ENCODE measurements at places on chromosomes 1 and 21. TPM values are rescaled to one million over a fixed set of nuclear protein-coding genes. Genes with fewer than 3 reads are reported as not detected.

GRCh38 chr1:111476761-111477309 is 3.1 kb downstream of the C1orf162 start:
- peaks cover 5% of the 10 kb centered on the region for H3K4me1 ChIP-seq
- no peak overlapping the region for H3K4me3 ChIP-seq
- no peak for DNase-seq
- no peaks in the 10 kb centered on the region for H3K36me3 ChIP-seq
- peak overlapping the region; percentile 24 for H3K27ac ChIP-seq

- no peaks in the 10 kb centered on the region for H3K36me3 ChIP-seq
- DNase-seq: no peak
- H3K4me3 ChIP-seq: no peak overlapping the region
- no peaks in the 10 kb centered on the region for H3K27me3 ChIP-seq
- H3K4me1 ChIP-seq: peaks cover 14% of the 10 kb centered on the region
- H3K27ac ChIP-seq: no peak overlapping the region
These were observed 64.4 kb downstream of the NTMT2 start for GRCh38 chr1:170210142-170210541.

DNA sequence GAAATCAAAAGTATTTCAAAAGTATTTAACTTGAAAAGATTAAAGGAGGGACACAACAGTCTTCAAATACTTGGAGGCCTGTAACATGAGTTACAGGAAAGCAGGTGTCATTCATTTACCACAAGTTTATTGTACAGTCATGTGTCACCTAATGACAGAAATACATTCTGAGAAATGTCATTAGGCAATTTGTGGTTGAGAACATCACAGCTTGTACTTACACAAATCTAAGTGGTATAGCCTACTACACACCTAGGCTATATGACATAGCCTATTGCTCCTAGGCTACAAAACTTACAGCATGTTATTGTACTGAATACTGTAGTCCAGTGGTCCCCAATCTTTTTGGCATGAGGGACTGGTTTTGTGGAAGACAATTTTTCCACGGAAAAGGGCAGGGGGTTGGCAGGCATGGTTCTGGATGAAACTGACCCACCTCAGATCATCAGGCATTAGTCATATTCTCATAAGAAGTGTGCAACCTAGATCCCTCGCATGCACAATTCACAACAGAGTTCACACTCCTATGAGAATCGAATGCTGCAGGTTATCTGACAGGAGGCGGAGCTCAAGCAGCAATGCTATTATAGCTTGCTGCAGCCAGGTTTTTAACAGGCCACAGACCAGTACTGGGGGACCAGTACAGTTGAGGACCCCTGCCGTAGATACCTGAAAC is 25.0 kb upstream of the PHTF1 start:
- no peaks in the 10 kb centered on the region for H3K36me3 ChIP-seq
- peaks cover 30% of the 10 kb centered on the region for H3K4me1 ChIP-seq
- no peak overlapping the region for H3K4me3 ChIP-seq
- no peak for DNase-seq

DNA sequence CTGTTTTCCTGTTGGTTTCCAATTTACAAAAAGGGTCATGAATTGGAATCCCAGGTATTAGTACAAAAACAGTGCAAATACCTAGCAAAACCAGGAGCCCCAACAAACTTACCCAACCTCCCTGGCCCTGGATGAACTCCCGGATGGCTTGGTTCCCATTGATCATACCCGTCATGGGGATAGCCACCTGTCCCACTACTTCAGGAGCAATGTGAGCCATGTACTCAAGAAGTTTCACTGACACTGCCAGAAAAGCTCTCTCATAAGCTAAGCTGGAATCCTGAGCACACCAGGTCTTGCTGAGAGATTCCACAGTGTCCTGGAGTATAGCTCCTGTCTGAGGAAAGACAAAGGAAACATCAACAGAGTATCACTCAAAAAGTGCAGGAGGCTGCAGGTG is 5.7 kb downstream of the BCL2L15 start:
- no peak overlapping the region for H3K4me3 ChIP-seq
- H3K27ac ChIP-seq: no peak overlapping the region

- peaks cover 8% of the 10 kb centered on the region for H3K36me3 ChIP-seq
- H3K4me3 ChIP-seq: no peak overlapping the region
- no peaks in the 10 kb centered on the region for H3K27me3 ChIP-seq
- no peak overlapping the region for H3K27ac ChIP-seq
- peaks cover 4% of the 10 kb centered on the region for H3K4me1 ChIP-seq
These were observed 27.5 kb downstream of the CTH start for GRCh38 chr1:70438529-70438928.

The CYP4A11 gene
- not detected for total RNA-seq

GRCh38 chr21:45822429-45823099 is 159.0 kb upstream of the COL6A1 start:
- no peaks in the 10 kb centered on the region for H3K36me3 ChIP-seq
- H3K27ac ChIP-seq: no peak overlapping the region
- peaks cover 28% of the 10 kb centered on the region for H3K27me3 ChIP-seq

DNA sequence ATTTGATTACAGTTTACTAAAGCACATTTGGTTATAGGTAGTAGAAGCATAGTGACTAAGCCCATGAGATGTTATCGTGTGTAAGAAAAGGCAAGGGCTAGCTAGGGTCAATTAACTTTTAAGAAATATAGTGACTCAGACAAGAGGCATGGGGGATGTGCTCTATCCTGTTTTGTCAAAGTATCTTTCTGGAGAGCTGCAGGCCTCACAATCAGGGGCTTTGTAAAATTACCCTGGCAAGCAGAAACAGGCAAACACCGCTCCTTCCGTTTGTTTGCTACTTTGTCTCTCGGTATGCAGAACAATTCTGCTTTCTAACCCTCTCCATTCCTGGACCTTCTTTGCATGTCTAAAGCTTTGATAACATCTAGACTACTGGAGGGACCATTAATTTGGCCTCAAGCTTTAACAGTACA is 26.1 kb upstream of the ZNF697 start:
- no peaks in the 10 kb centered on the region for H3K27me3 ChIP-seq
- H3K36me3 ChIP-seq: no peaks in the 10 kb centered on the region
- peaks cover 21% of the 10 kb centered on the region for H3K4me1 ChIP-seq
- DNase-seq: no peak

DNA sequence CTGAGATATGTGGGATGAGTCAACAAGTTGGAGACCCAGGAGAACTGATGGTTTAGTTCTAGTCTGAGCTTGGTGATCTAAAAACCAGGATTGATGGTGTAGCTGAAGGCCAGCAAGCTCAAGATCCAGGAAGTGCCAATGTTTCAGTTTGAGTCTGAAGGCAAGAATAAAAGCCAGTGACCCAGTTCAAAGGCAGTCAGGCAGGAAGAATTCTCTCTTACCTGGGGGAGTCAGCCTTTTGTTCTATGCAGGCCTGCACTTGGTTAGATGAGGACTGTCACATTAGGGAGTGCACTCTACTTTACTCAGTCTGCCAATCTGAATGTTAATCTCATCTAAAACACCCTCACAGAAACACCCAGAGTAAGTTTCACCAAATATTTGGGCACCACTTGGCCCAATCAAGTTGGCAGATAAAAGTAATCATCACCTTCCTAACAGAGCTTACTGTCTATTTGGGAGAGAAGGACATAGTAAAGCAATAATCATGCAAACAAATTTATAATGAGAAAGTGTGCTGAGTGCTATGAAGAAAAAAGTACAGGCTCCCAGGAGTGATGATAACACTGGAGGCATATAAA is 63.4 kb downstream of the TSEN15 start:
- H3K36me3 ChIP-seq: no peaks in the 10 kb centered on the region
- no peak for DNase-seq
- no peak overlapping the region for H3K4me3 ChIP-seq
- H3K4me1 ChIP-seq: no peaks in the 10 kb centered on the region

All from suprapubic skin (tissue), 4 donors.